ENCODE measurements at places on chromosomes 5 and 9.

DNA sequence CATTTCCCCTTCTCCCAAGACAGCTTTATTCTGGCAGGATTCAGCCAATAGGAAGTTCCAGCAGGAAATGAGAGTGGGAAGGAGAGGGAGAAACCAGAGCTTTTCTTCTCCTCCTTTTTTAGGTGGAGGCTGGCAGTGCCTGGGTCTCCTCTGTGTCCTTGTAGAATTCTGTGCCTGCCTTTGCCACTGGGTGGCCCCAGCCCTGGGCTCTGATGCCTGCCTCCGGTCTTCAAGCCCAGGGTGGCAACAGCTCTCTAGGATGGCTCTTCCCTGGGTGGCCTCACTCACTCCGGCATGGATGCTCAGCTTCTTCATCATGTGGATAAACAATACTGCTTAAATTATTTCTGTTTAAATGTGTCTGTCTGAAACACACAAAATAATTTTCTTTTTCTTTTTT is 694.8 kb downstream of the SEMA5A start:
- no peak for ATAC-seq

GRCh38 chr5:93930098-93930497 is 188.7 kb upstream of the POU5F2 start:
- ATAC-seq, result no peak

GRCh38 chr9:92769286-92769685 is 4.7 kb upstream of the BICD2 start:
- no peak for ATAC-seq

DNA sequence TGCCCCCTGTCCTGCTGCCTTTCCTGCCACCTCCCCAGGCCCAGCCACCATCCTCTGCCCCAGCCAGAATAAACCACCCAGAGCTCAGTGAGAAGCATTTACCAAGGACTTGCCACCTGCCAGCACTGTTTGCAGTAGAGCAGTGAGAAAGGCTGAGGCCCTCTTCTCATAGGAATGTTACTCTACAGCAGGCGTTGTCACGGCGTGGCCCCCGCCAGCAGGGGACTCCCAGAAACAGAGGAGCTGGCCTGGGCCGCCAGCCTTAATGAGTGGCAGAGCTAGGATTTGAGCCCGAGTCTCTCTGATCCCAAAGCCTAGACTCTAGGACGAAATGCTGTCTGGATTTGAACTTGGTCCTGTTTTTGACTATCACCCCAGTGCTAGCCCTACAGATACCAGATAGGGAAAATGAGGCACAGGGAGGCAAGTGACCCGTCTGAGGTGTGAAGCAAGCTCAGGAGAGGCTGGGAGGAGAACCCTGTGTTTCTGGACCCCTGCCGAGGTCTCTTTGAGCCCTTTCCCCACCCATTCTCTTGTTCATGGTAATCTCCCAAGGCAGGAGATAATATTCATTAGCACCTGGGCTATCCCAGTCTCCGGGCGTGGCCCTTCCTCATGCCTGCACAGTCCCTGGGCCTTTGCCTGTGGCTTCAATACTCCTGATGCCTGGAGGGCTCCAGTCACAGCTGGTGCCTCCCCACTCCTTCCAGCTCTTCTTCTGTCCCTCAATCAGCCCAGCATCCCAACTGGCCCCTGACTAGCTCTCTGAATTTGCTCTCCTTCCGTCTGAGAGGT is 30.7 kb downstream of the HRH2 start:
- no peak for ATAC-seq

DNA sequence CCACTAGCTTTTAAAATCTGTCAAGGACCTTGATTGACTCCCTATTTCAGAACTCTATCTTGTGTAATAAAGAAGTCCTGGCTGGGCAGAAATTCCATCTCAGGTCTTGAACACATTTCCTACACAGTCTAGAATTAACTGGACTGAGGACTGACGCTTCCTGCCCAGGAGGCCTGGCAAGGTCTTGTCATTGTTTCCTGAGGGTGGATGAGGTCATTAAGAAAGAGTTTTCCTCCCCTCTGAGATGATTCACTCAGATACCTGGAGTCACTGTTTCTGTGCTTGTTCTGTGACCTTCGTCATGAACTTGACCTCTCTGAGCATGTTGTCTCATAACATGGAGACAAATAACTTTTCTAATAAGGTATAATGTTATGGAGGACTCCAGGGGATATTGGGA is 10.0 kb downstream of the MTAP start:
- peak; percentile 68 for ATAC-seq

- ATAC-seq, result no peak
These were observed 2055.0 kb upstream of the ACO1 start for GRCh38 chr9:30329431-30329830.

- ATAC-seq, result no peak
These were observed 35.6 kb upstream of the COL5A1 start for GRCh38 chr9:134605966-134606357.

DNA sequence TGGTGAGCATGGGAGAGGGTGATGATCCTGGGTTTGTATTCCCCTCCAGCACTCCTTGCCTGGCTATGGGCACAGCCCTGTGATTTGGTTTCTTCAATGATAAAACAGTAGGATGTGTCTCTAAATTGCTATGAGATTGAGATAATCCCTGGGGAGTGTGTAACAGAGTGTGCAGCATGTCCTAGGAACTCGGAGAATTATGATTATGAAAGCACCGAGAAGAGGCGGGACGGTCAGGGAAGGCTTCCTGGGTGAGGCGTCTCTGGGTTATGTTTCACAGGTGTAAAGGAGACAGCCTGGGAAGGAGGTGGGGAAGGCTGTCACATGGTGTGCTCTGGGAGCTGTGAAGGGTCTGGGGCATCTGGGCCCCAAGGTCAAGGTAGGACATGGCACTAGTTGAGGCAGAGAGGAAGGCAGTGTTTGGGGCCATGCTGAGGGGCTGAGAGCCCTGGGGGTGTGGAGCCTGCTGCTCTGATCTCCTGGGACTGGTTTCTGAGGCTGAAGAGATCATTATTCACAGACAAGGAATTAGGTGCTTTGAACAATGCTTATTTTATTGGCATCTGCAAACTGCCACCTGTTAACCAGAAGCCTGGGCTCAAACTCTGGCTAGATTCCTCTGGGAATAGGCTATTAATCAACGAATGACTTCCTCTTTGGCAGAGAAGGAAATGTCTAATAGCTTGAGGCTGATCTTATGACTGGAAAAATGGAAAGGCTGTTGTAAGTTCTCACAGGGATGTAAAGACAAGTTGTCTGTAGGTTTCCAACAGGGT is 73.8 kb upstream of the IL12B start:
- no peak for ATAC-seq

DNA sequence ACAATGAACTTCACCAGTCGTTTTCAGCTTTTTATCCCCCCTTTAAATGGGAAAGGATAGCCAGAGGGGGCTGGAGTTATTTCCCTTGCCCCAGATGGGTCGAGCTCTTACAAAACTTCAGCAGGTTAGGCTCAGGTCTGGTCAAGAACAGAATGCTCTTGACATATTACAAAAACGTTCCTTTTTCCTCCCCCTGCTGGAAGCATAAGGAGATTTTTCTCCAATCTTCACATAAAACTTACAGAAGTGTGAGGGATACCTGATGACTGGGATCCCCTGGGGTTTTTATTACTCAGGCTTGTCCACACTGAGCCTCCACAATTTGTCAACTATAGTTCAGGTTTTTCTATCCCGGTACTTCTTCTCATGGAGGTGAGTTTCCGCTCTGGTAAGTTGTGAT is 60.8 kb downstream of the CSF2 start:
- ATAC-seq, result peak; percentile 34

DNA sequence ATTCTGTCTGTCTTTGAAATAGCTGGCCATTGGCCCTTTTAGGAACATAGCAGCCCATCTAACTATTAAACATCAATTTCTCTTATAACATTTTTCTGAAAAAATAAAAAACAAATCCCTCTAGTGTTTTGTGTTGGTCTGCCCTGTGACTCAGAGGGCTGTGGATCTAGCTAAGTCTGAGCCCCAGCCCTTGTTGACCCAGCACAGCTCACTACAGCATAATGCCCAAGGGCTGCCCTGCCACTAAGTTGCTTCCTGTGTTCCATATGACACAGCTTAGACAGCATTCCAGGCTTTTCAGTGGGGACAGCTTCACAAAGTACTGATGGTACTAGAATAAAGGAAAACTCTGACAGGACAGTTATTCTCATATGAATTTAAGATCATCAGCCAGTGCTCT is 136.0 kb downstream of the SCAMP1 start:
- no peak for ATAC-seq

DNA sequence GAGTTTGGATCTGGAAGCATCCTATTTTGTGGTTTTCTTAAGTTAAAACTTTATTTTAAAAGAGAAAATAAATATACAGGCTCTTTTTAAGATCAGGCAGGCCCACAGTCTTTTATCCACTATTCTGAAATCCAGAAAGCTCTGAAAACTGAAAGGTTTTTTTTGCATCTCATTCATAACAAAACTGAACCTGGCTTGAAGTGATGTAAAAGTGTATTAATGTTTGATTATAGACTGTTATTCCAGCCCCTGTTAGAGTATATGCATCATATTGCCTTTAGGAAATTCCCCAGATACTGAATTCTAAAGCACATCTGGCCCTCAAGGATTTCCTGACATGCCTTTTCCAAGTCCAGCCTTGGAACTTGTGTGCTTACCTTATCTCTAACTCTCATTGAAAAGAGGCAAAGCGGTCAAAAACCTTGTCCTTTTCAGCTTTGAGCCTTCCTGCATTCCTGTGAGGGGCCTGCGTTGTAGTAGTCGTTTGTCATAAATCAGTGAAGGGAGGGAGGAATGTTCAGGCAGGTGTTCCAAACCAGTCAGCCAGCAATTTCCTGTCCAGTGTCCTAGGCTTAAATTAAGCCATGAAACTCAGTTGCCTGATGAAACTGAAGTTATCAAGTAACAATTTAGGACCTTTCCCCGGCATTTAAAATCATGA is 110.4 kb downstream of the TLE4 start:
- ATAC-seq, result no peak

- no peak for ATAC-seq
These were observed 28.7 kb downstream of the MORN5 start for GRCh38 chr9:122188369-122188768.

DNA sequence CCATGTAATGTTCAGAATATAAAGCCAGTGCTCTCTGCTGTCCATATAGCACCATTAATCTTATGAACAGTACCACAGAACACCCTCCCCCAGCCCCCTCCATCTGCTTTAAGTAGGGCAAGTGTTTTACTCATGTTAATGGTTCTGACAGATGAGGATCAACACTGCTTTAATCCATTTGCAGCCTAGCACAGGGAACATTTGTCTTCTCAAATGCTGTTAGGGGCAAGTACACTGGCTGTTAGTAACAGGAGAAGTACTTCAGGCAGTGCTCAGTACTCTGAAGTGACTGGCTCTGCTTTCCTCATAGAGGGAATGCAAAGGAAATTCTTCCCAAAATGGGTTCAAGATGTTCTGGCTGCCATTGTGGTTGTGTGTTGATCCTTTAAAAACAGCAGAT is 202.6 kb downstream of the DCP2 start:
- no peak for ATAC-seq
